ENCODE measurements at places on chromosomes 5 and 9.
A peak's percentile ranks its signal among the peaks of the same experiment; 100 is the strongest.

GRCh38 chr9:69058101-69058500, 22.5 kb downstream of the FXN start:
- no peak for DNase-seq

DNA sequence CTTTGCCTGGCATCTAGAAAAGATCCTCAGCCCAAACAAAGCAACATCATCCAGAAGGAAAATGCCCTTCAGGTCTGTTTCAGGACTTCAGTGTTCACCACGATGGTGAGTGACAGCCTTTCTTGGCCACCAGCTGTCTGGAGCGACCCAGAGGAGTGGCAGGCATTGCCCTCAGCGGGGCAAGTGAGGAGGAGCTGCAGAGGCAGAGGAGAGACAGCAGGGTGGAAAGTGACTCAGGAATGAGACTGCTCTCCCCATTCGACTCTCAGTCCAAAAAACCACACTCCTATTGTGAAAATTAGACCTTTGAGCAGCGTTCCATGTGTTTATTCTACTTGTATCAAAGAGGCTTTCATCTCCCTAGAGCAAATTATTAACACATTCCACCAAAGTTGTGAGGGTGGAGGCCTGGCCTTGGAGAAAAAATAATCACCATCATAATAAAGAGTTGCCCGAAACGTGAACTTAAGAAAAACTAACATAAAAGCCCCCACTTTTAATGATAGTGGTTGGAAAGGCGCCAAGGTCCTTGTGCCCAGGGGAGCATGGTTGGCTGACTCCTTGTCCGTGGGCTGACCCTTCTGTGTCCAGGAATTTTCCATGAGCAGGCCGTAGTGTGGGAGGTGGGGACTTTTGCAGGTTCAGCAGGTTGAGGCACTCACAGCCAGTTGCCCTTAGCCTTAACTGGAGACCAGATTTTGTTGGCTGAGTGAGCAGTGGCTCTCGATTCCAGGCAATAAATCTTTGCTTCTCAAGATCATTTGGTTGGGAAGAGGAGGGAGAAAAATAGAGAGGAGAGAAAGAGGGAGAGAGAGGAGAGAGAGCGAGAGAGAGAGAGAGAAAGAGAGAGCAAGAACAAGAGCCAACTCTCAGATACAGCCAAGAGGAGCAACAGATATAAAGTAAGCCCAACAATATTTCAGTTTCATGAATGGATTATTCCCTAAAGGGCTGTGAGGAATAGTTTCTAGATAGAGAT, 125.9 kb upstream of the ANKRD55 start:
- DNase-seq: no peak

DNA sequence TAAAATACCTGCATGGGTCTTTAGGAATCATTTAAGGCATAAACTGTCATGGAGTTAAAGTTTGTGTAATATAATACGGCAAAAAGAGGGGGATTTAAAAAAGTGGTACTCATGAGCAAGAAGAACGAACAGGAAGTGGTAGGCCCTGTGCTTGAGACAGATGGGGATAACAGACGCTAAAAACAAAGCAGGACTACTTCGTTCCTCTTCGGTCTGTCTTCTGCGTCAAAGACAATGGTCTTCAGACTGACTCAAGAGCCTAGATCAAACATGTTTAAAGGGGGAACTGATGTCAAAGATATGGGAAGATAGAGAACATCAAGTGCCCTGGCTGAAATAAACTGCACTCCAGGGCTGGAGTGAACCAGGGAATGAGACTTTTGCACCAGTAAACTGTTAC, 59.8 kb upstream of the RFX3 start:
- DNase-seq: peak; percentile 10

GRCh38 chr9:99253772-99254431, 31.8 kb downstream of the SEC61B start:
- DNase-seq: no peak

DNA sequence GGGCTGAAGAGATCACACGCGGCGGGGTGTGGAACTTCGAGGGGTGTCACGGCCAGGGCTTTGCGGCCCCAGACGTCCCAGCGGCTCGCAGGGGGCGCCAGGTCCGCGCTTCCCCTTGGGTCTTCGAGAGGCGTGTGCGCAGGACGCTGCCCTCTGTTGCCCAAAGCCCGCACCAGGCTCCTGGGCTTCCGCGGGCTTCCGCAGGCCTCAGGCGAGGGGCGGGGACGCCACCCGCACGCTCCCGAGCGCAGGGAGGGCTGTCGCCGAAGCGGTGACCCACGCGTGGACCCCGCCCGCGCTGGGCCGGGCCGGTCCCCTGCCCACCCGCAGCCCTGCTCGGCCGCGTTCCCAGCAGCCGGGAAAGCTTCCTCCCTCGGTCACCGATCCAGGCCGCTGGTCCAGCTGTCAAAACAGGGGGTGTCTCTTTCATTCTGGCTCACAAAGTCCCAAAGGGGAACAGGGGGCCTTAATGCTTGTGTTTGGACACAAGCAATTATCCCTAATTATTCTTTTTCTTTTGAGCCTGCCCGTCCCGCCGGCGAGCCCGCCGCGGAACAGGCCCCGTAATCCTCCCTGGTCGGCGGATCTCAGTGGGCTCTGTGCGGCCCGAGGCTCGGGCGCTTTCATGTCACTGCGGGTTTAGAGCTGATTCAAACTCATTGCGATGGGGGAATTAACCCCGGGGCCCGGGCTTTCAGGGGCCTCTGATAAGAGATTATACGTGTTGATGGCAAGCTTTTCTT, 60.6 kb downstream of the TMEM174 start:
- DNase-seq: no peak

DNA sequence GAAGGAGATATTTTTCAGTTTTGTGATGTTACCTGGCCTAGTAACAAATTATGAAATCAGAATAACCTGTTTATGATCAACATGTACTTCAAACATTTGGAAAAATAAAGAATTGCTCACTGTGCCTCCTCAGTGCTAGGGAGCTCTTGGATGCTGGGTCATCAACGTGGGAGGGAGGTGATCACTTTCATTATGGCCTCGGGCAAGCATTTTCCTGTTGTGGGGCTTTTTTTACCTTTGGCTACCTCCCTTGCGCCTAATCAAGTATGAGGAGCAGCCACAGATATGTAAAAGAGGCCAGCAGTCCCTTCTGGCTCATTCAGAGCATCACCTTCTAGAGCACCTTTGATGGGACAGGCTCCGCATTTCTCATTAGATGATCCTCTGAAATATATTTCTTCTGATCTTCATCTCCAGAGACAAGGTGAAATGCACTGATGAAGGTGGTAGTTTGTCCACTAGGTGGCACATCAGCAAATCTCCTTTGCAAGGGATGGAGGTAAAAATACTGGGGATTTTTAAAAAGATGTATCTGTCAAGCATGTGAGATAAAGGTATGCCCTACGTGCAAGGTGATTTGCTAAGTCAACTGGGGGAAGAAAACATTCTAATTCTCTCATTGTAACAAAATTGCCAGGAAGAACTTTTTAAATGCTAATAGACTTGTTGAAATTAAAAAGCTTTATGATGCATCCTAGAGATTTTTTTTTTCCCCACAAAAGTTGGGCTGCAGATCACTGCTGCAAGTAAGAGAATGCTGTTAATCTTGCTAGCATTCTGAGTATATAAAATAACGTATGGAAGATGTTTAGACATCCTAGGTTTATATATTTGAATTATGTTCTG, 218.2 kb downstream of the MAST4 start:
- no peak for DNase-seq

GRCh38 chr5:151870271-151870670, 54.4 kb downstream of the GLRA1 start:
- no peak for DNase-seq

DNA sequence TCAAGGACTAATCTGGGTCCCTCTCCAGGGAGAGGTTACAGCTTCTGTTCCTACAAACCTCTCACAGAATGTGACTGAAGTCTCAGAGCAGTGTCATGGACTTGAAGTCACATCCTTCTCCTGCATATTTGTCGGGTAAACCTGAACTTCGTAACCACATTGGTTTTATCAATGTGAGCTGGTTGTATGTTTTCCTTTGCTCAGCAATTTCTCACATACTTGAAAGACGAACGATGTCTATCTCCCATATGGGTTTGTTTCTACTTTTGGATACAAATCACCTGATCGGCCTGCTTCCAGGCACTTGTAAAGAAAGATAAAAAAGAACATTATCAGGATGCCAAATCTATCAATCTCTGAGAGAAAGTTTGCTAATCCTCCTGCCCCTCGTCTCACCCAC, 411.0 kb downstream of the SPOCK1 start:
- DNase-seq: no peak

DNA sequence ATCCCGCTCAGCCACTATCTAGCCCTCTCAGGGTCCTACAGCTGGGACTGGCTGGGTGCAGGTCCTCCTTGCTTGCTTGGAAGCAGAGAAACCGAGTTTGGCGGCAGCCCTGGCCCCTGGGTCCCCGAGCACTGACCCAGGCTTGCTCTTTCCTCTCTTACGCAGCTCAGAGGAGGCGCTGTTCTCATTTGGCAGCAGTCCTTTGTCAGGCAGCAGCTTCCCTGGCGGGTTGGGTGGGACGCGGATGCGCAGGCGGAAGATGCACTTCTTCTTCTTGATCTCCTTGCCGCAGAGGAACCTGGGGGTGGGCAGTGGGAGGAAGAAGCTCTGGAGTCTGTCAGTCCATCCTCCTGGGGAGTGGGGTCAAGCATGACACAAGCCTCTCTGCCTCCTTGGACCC, 14.5 kb downstream of the PHF19 start:
- DNase-seq: no peak
